CD4-positive, alpha-beta T cell treated with Interleukin-12 subunit alpha and Interleukin-12 subunit beta, for 1 hour (primary cell): ENCODE measurements at places on chromosomes 2 and 18.
A peak's percentile ranks its signal among the peaks of the same experiment; 100 is the strongest.

DNA sequence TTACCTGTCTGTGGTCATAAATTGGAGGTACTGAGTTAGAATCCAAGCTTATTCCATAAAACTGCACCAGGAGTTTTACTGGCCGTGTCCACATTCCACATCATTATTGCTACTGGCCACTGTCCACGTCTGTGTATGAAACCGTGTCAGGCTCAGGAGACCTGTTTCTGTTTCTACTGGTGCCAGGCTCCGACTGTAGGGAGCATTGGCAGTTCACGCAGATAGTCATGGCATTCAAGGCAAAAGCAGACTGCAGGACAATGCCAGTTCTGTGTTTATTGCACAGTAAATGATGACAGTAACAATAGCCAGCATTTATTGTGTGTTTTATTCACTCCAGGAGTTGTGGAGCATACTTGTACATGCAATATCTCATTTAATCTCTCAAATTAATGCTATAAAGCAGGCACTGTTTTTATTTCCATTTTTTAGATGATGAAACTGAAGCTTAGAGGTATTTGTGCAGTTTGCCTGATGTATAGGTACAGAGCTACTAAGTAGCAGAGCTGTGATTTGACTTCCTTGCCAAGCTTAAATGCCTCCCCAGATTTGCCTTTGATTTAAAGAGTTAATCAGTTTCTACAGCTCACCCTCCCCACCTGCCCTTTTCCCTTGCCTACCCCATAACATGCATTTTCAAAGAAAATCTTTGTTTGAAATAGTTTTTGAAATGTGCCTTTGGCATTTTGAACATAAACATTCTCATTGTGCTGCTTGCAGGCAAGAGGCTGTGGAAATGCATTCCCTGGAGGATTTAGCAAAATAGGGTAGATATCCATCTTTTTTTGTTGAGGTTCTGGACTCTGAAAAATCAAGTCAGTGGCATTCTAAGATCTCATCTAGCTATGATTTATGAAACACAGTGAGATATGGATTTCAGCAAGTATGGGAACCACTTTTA, 55.5 kb downstream of the MAP4K4 start:
- DNase-seq: no peak

GRCh38 chr2:169258045-169258601, 104.2 kb downstream of the LRP2 start:
- no peak for DNase-seq

DNA sequence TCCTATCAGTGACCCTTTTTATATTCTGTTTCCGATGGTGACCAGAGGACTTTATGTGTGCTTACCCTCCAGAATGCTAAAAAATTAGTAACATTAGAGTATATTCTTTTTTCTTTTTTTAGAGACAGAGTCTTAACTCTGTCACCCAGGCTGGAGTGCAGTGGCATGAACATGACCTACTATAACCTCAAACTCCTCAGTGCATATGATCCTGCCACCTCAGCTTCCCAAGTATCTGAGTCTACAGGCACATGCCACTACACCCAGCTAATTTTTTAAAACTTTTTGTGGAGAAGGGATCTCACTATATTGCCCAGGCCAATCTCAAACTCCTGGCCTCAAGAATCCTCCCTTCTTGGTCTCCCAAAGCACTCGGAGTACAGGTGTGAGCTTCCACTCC, 74.6 kb downstream of the MALT1 start:
- DNase-seq: no peak

GRCh38 chr2:121776885-121777698, 21.6 kb downstream of the TSN start:
- no peak for DNase-seq

DNA sequence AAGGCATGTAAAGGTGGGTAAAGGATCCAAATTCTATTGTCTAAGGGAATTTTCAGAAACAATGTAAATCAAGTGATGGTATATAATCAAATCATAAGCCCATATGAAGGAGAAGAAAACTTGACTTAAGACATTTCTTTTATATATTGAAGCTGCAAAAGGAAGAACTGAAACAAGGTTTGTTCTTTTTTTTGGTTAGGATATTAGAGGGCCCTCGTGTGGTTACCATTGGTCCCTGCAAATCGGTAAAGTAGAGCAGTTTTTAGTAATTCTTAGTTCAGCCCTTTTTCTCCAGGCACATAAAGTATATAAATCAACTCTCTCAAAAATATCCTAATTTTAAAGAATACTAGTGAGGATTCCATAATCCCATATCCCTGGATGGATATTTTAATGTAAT, 105.6 kb upstream of the STK17B start:
- DNase-seq: peak; percentile 66

- no peak for DNase-seq
These were observed 45.3 kb downstream of the PIKFYVE start for GRCh38 chr2:208311321-208311720.

DNA sequence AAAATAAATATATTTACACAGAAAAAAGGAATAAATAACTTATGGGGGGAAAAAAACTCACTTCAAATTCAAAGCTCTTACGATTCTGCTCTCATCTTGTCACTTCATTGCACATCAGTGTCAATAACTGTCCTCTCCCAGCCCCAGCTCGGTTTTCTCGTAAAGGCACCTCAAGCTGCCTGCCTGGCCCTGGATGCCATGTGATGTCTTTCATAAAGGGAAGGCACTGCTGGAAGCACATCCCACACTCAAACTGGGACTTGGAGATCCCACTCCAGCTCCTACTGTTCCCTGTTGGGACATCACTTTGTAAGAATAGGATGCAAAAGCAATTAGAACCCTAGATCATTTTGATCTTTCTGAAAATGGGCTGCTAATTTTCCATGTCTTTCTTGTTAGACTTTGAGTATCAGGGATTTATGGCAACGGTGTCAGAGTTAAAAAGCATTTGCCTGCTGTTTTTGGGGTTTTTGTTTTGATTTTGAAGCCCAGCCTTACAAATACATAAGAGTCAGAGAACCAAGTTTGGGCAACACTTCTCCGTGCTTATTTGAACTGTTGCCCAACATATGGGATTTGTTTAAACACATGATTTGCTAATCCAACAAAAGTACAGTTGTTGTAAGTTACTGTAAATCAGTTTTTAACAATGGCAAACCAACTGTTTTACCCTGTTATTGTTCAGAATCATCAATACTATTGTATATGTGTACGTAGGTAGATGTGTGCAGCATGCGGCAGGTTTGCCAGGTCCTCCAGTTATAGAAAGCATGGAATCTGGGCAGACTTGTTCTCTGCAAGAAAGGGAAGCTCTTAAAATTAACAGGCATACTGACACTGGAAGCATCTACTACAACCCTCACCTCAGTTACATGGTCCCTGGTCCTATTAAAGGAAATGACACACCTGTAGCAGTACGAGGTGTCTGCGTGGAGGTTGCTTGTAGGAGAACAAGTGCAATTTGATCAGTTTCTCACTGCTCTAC, 20.6 kb downstream of the SERTAD2 start:
- DNase-seq: no peak

DNA sequence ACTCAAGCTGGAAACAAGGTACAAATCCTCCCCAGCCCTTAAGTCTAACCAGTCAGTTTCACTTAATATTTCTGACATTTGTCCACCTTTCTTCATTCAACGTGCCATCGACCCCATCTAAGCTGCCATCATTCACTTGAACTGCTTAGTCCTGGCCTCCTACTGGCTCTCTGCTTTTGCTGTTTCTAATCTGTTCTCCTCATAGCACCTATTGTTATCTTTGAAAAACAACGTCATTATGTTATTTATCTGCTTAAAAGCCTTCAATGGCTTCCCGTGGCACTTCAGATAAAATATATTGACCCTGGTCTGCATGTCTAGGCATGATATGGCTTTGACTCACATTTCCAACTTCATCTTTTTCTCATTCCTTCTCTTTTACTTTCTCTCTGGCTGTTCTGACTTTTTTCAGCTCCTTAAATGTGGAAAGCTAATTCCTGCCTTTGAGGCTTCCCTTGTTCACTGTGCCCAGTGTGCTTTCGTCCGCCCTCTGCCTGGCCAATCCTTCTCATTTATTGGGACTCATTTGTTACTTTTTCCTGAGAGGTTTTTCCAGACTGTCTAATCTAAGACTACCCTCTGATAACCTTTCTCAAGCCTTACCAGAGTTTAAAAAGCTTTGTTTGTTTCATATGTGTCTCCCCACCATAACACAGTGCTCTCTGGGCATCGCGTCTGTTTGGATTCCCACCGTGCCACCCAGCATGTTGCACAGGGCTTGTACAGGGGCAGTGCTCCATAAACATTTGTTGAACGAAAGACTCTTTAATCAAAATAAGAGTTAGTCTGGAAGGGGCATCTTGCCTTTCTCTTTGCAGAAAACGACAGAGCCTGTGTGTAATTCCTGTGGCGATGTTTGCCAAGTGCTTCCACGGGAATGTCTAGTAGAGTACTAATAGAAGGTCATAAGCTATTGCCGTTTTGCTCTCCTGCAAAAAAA, 183.9 kb downstream of the FMNL2 start:
- DNase-seq: no peak
